GF-D8 (cell line): ENCODE measurements at places on chromosomes 6 and 20.

DNA sequence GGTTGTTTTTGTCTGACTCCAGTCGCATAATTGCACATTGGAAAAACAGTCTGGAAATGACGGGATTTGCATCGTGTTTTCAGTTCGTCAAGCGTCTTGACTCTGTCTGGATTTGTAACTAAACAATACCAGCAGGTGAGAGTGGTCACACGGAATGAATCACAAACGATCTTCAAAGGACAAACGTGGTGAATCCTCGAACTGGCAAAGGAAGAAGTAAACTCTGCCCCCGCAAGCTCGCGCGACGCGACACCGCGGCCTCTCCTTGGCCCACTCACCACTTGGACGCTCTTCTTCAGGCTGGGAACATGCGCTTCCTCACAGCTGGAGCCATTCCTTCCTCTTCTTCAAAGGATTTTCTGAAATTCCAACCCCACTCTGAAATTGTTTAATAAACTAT is 352.6 kb downstream of the THBS2 start:
- no peak for DNase-seq

DNA sequence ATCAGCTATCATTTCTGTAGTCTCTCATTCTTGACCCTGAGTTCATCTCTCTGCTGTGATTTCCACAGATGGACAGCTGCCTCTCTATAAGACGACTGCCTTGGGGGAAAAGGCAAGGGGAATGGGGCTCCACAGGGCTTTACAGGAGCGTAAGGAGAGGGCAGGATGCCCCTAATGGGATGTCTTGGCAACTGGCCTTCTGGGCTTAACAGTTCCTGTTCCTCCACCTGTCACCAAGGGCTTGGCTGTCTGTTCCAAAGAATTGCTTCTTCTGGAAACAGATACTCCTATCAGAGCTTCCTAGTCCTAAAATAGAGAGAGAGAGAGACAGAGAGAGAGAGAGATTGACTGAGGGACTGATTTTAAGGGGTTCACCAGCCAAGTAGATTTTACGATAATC is 181.9 kb downstream of the TMEM200A start:
- DNase-seq: no peak

DNA sequence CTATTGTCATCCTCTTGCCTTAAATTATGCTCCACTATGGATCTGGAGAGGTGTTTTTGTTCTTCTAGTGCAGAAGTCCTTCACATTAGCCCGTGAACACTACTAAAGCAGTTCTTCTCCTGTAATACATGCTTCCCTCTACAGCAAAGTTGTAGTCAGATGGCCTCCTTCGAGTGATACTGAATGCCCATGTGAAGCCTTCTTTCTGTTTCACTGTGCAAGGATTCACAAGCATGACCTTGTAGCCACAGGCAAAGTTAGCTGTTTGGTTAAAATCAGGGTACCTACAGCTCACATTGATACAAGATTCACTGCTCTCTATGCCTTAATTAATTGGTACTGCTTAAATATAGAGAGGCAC is 47.6 kb downstream of the ARHGAP18 start:
- no peak for DNase-seq

DNA sequence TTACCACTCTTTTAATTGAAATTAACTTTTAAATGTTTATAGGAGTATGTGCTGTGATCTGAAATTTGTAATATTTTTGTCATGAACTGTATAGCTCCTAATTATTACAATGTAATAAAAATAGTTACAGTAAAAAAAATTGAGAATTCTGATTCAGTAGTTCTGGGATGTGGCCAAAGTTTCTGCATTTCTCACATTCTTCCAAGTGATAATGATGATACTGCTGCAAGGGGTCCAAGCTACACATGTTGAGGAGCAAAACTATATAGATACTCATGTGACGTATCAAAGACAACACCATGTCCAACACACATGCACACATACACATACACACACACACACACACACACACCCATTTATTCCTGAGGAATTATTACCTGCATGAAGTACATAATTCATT is 71.0 kb upstream of the FAM83B start:
- no peak for DNase-seq

DNA sequence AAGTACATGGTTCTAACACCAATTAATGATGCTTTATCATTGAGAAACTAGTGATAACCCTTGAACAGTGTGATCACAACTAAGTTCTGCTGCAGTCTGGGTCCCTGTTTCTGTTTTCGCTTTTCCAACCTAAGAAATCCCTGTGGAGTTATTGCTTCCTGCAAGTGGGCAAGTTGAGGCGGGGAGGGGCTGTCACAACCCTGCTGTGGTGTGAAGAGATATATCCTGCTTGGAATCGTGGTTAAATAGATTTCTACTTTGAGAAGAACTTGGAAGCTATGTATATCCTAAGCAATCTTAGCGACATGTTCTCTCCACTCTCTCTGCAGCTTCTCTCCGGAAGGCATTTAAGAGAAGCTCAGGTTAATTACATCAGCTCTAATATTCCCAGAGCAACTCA is 1223.6 kb downstream of the EPHA7 start:
- no peak for DNase-seq

- DNase-seq: no peak
Measured at GRCh38 chr6:76592566-76592965, 520.1 kb upstream of the IMPG1 start.

DNA sequence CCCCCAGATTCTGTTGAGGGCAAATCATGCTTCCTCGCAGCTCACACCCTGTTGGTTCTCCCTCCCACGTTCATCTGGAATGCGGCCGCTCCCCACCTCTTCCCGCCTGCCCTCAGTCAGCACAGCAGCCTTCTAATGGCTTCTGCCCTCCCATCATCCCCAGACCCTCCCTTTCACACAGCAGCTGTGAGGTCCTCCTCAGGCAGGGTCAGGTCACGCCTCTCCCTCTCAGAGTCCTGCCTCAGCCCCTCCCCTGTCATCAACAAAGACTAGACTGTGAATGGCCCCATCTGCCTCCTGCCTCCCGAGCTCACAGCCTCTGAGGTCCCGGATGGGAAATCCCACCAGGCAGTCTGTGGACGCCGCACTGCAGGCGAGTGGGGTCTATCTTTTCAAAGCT is 7.9 kb upstream of the BHLHE23 start:
- DNase-seq: no peak

DNA sequence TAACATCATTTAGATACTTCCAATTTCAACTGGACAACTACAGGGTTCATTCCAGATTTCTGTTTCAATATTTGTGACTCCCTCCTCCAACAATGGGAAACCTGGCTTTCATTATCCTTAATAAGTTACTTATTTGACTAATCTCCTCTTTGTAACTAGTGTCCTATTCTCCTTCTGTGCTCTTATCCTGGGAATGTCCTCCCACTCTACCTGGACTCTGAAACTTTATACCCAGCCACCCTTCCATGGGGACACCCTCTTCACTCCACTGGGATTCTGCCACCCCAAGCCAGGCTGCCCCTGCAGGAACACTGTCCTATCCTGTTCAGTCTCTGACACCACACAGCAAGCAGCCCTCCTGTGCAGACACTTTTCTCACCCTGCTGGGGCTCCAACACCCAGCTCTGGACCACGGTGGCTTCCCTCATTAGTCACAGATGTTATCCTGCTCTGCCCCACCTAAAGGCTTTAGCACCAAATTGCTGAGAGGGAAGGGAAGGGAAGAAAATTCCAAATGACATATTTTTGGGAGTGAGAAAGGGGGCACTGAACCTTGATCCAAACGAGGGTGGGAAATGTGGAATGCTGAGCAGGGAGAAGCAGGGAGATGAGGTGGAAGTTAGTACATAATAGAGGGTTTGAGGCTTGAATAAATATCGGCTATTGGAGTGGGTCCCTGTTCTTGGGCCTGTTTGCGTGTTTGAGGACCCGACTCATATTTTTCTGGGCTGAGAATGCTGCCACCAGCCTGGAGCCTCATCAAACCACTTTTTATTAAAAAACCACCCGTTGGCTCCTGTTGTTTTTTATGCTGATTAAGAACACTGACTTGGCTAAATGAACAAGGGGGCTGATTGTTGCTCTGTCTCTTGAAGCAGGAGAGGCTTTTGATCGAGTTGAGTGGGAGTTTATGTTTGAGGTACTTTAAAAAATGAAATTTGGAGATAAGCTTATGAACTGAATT is 54.0 kb upstream of the AKIRIN2 start:
- no peak for DNase-seq

DNA sequence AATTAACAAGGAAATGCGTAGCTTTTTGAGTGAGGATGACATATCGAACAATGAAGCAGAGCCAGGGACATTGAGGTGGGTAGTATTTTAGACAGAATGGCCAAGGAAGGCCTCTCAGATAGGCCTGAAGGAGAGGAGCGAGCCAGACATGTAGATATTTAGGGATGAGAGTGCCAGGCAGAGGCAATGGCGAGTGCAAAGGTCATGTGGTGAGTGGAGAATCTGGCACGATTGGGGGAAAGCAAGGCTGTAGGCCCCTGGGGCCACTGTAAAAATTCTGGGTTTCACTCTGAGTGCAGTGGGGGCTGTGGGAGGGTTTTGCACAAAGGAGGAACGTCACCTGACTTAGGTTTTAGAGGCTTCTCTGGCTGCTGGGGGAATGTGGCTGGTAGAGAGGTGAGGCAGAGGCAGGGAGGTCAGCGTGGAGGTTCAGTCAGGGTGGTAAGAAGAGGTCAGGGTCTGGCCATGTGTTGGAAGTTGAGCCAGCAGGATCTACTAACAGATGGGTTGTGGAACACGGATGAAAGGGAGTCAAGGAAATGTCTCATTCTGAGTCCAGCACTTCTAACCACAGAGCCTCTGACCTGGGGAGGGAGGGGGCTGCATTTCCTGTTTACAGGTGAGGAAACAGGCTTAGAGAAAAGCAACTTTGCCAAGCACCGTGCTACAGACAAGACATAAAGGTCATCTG is 11.3 kb downstream of the SIRPA start:
- no peak for DNase-seq

DNA sequence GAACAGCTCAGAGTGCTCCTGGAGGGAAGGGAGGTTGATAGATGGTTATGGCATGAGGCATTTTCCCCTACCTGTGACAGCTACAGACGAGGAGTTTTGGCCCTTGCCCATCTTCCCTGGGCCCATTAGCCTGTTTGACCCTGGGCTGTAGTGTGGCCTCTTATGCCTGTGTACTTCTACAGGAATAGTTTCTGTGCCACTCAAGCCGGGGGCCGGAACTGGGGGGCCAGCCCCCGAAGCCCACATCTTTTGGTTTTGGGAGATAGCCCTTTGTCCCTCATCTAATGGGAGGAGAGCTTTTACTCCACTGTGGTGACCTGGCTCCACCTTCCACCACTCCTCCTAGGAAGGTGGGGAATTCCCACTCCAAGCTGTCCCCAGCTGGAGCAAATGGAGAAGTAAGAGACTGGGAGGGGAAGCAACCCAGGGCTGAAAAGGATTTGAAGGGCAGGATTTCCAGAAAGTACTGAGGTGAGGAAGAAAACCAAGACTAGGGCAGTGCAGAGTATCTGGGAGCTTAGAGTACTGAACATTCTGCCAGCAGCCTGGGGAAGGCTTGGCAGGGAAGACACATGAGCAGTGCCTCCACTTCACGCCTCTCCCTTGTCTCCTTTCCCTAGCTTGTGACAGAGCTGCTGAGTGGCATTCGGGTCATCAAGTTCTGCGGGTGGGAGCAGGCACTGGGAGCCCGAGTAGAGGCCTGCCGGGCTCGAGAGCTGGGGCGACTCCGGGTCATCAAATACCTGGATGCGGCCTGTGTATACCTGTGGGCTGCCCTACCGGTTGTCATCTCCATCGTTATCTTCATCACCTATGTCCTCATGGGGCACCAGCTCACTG is 6.9 kb downstream of the ABCC10 start:
- DNase-seq: no peak

DNA sequence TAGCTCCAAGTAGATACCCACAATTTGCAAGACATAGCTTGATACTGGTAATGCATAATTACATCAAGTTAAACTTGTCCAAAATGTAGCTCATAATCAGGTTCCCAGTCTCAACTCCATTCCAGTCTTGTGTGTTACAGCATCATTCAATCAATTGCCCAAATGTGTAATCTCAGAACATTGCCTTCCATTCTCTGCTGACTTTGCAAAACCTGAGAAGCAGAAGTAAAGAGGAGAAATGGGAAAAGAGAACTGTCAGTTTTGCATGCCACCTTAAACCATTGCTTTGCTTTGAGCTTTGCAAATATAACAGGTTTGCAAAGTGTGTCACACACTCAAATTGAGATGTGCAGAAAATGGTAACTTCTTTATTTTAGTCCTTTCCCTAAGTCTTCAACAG is 40.3 kb upstream of the CNKSR3 start:
- no peak for DNase-seq

- no peak for DNase-seq
Measured at GRCh38 chr20:46742669-46743045, 33.2 kb downstream of the SLC2A10 start.

- no peak for DNase-seq
Measured at GRCh38 chr6:56841751-56842150, 113.2 kb upstream of the BEND6 start.

GRCh38 chr6:17673543-17674254 is 33.0 kb downstream of the NUP153 start:
- DNase-seq: no peak

DNA sequence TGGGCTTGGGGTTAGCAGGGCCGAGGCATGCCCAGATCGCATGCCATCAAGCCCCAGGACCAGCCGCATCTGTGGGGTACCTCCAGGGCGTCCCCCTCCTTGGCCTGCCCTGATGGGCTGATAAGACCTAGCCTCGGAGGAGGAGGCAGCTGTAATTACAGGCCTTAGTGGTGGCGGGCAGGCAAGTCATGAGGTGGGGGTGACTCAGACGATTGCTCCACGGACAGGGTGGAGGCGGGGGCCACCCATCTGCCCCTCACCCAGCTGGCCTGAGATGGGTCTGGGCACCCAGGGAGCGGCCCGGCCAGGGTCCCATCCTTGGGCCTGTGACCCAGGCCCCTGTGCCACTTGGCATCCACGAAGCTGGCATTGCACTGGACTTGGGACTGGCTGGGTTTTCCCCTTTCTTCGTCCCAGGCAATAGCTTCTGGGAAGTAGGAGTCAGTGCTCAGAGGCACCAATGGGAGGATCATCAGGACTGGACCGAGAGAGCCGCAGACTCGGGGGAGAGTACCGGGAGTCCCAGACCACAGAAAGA is 57.5 kb downstream of the CEBPB start:
- no peak for DNase-seq

DNA sequence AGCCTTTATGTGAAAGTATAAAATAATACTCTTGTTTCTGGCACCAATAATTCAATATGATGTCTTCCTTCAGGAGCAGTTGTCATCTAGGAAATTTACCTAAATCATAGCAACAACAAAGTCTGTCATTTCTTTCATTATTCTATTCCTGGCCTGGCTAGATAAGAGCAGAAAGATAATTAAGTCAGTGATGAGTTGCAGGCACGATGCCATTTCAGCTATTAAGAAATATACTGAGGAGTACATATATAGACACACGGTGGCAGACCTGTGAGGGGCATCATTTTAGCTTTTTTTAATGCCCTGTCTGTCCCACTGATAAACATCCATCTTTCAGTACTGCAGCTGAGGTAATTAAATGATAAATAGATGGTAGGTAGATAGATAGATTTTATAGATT is 756.1 kb upstream of the EPHA7 start:
- DNase-seq: no peak

DNA sequence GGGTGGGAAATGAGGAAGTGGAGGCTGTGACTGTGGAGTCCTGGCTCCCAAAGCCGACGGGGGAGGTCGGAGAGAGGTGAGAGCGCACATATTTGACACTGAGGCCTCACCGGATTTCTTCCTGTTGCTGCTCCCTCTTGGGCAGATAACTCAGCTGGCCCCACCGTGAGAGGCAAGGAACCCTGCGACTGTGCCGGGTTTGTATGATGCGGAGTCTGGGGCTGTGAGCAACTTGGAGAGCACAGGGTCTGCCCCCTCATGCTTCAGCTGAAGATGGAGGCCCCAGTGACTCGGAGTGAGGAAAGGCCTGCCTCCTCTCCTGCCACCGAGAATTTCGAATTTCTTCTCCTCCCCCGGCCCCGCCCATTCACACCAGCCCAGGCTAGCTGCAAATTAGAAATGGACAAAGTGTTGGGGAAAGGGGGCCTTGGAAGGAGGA is 160.6 kb downstream of the GRM4 start:
- DNase-seq: no peak
